Stimulated activated CD4-positive, alpha-beta T cell treated with anti-CD3 and anti-CD28 coated beads, Interleukin-4, amount 100 ng/mL, for 1 hour (primary cell): ENCODE measurements at places on chromosomes 7 and 10.

- DNase-seq, result no peak
These were observed 64.9 kb upstream of the PALS2 start for GRCh38 chr7:24508316-24508715.

GRCh38 chr7:129332254-129333035 lies 101.8 kb upstream of the STRIP2 start:
- DNase-seq, result no peak

- no peak for DNase-seq
These were observed 605.4 kb downstream of the INHBA start for GRCh38 chr7:41097501-41097900.

GRCh38 chr7:49398746-49399145 lies 374.7 kb upstream of the VWC2 start:
- no peak for DNase-seq

DNA sequence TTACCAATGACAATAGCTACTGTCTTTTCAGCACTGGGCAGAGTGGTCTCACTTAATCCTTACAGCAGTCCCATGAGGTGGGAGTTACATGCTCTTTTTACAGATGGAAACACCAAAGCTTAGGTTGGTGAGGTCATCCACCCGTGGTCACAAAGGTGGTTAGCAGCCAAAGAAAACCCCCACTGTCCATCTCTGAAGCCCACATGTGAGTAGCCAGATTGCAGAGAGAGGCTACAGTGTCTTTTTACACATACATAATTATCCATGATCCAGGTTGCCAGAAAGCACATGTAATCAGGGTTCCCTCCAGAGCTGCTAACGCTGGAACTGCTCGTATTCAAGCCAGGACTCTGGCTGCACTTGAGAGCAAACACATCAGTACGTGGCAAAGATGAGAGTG lies 24.6 kb upstream of the ANKRD2 start:
- no peak for DNase-seq

- DNase-seq, result peak; percentile 81
These were observed 2.8 kb downstream of the FAM53B start for GRCh38 chr10:124741281-124741921.

GRCh38 chr7:94205529-94205928 lies 189.2 kb upstream of the COL1A2 start:
- no peak for DNase-seq

DNA sequence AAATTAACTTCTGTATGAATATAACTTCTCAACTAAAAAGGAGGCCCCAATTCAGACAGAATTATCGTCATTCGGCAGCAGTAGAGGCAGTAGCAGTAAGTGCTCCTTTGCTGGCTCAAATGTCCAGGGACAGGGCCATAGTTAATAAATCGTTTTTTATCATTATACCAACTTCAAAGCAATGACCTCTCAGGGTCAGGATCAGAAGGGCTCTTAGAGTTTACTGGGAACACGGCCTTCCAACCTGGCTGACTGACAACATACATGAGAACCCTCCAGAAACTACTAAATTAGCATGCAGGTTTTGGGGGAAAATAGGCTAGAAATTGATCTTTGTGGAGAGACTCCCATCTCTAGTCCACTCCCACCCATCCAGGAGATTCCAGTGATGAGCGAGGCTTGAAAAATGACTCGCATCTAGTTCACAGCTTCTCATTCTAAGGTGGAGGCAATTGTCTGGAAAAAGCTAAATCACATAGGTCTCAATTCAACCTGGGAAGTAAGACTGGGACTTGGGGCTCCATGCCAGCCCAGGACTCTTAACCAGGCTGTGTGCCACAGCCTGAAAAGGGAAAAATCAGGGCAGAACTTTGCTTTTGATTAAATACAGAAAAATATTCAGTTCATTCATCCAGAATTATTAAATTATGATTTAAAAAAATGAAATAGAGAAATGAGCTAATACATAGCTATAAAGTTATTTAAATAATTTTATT lies 84.6 kb downstream of the ABLIM1 start:
- no peak for DNase-seq

GRCh38 chr10:100672199-100672598 lies 73.2 kb upstream of the PAX2 start:
- DNase-seq, result no peak

- DNase-seq, result no peak
These were observed 71.2 kb upstream of the TRIM24 start for GRCh38 chr7:138388673-138389491.

- DNase-seq, result no peak
These were observed 9.9 kb downstream of the AIFM2 start for GRCh38 chr10:70122742-70123141.

DNA sequence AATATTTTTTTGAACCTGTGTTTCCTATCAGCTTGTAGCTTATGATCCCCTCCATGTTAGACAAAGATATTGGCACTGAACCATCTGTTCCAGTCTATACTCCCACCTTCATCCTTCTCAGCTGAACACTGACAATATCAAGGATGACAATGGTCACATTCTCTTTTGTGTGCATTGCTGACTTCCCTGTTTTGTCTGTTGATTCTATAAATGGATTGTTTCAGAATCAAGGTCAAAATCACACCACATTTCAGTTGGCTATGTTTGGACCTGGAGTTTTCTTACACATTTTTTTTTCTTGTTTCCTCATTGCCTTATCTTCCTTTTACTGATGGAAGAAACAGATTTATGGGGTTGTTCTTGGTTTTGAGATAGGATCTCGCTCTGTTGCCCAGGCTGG lies 11.3 kb upstream of the SMURF1 start:
- DNase-seq, result no peak

DNA sequence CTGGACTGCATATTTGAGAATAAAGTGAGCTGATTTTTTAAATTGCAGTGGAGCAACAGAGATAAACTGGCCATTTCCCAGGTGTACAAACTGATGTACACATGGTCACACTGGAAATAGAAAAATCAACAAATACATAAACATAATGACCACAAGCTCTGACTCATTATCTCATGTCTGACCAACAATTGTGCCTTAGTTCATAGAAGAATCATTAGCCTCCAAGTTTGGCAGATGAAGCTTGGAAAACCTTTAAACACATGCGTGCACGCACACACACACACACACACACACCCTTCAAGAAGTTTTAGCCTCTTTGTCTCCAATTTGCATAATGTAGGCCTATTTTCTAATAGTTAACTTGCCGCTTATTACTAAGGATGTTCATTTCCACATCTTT lies 308.9 kb upstream of the POM121L12 start:
- DNase-seq, result no peak

DNA sequence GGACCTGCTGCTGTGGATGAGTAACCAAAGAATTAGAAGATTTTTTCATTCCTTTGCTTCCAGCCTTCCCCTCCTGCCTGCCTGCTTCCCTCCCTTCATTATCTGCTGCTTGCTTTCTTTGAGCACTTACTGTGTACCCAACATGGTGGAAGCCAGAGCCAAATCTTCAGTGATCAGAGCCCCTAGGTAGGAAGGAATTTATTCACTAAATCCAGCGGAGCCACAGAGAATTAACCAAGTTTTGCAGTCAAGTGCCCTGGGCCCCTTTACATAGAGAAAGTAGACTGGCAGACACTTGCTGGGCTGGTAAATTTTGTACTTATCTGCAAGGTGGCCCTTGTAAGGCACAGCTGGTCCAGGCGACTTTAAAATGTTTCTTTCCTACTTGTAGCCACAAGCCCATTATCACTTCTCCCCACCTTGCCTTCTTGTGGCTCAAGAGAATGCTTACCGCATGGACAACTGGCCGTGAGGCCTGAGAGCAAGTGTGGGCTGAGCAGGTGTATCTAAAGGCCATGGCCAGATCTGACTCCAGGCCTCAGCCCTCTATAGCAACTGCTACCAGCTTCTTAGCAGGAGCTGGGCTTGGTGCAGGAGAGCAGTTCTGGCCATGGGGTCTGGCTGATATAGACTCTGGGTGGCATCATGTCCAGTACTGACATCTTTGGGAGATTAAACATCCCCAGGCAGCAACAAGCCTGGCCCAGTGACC lies 11.1 kb downstream of the UNC5B start:
- DNase-seq, result no peak

DNA sequence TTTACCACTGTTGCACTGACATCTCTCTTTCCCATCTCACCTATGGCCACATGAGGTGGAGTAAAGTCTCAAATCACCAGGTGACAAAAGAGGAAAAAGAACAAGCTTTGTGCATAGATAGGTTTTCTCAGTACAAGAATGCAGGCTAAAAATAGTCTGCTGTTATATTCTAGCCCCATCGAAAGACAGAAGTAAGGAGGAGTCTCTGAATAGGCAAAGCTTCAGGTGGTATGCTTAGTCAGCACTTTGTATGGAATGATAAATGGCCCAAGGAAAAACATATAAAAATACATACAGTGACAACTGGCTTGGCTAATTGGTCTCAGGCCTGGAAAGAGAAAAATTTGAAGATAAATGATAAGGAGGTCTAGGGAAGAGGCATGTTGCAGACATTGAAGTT lies 39.6 kb upstream of the KCND2 start:
- no peak for DNase-seq

DNA sequence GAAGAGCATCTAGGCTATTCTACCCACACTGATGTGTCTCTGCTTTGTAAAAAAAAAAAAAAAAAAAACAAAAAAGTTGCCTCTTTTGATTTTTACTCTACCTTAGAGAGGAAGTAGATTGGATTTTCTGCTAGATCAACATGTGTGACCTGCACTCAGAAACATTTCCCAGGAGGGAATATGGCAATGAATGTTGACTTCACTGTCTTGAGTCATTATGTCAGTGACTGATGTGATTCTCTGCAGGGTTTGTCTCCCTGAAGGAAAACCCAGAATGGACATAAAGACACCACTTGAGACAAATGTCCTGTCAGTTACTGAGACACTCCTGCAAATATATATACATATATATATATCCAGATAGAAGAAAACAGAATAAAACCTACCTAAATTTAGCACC lies 370.3 kb downstream of the BMPER start:
- DNase-seq, result no peak

DNA sequence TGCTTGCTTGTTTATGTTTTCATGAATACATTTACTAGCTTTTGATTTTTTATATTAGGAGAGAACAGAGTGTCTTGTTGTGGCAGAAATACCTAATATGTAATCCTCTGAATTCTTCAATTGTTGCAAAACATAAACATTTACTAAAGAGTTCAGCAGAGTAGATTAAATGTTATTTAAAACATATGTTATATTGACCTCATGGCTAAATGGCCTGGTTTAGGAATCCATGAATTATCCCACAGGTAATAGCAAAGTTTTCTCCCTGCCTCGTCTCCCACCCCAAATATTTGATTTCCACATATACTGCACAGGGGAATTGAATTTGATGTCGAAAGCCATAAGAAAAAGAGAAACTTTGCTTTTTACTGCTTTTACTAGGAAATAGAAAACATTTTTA lies 111.8 kb downstream of the ADK start:
- no peak for DNase-seq

DNA sequence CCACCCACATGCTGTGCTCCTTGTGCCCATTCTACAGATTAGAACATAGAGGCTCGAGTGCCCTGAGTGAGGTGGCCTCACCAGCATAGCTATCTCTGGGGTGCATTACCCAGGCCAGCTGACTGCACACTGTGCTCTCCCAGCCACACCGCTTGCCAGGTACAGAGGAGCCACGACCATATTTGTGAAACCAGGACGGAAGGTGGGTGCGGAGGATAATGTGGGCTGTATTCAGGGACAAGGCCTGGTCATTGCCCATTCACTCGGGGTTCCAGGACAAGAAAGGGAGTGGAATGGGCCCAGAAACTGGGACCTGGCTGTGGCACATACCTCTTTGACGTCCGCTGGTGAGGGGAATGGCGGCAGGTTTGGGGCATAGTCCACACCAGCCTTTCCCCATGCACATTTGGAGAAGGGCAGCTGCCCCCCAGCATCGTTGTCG lies 236.0 kb downstream of the TNS3 start:
- DNase-seq, result no peak

- no peak for DNase-seq
These were observed 185.0 kb upstream of the THSD7A start for GRCh38 chr7:12017046-12017445.

- DNase-seq, result no peak
These were observed 38.4 kb downstream of the VSTM4 start for GRCh38 chr10:49076741-49077521.

DNA sequence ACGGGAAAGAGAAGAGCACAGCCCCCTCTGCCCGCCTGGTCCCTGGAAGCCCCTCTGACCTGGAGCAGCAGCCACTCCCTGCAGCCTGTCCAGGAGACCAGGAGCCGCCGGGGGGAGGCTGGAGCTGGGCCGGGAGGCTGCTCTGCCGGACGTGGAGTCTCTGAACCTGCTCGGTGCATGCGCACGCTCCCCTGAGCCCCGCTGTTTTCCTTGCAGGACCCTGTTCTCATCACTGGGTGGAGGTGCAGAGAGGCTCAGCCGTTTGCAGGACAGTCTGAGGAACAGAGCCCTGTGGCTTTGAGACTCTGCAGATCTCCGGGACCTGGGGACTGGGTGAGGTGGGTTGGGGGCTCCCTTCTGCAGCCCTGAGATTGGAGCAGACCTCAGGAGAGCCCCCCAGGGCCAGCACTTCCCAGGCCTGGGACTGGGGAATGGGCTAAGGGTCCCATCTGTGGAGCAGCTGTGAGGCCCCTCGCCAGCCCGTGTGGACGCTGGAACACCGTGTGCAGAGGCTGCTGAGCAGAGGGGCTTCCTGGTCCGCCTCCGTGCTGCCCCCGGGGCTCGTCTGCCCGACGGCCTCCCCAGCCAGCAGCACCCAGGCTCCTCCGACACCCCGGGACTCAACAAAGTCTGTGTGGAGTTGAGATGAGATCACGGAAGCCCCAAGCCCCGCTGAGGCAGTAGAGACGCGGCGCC lies 48.5 kb upstream of the ADGRA1 start:
- DNase-seq, result no peak

- DNase-seq, result no peak
These were observed 83.7 kb downstream of the DIP2C start for GRCh38 chr10:605632-606325.

DNA sequence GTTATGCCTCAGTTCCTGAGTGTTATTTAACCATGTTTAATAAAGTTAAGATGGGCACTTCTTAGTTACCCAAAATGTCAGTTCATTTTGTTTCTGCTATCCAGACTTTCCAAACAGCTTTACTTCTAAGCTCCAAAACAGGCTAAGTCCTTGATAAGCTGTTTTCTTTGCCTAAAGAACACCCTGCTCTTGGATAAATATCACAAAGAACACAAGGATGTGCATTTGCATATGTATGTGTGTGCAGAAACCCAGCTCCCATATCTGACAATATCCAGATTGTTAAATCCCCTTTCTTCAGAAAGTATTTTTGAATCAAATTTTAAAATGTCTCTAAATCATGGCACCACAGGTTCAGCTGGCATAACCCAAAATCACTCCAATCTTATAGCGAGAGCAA lies 19.6 kb downstream of the FAM13C start:
- DNase-seq, result no peak

DNA sequence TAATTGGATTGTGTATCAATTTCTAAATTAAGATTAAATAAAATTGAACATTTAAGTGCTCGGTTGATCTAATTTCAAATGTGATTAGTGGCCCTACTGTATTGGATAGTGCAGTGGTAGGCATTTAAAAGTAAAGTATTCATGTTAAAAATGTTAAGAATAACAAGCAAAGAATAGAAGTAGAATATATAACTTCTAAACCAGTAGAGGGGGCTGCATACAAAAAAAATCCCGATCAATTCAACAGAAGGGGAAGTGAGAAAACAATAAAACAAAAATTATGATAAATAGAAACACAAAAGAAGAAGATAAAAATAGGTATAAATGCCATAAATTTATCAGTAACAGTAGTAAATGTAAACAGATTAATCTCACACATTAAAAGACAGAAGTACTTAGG lies 24.9 kb upstream of the WDFY4 start:
- no peak for DNase-seq
